ENCODE measurements at places on chromosomes 16 and 17.
A peak's percentile ranks its signal among the peaks of the same experiment; 100 is the strongest.

GRCh38 chr16:17474037-17474436 is 3.3 kb upstream of the XYLT1 start:
- DNase-seq: peak; percentile 76

DNA sequence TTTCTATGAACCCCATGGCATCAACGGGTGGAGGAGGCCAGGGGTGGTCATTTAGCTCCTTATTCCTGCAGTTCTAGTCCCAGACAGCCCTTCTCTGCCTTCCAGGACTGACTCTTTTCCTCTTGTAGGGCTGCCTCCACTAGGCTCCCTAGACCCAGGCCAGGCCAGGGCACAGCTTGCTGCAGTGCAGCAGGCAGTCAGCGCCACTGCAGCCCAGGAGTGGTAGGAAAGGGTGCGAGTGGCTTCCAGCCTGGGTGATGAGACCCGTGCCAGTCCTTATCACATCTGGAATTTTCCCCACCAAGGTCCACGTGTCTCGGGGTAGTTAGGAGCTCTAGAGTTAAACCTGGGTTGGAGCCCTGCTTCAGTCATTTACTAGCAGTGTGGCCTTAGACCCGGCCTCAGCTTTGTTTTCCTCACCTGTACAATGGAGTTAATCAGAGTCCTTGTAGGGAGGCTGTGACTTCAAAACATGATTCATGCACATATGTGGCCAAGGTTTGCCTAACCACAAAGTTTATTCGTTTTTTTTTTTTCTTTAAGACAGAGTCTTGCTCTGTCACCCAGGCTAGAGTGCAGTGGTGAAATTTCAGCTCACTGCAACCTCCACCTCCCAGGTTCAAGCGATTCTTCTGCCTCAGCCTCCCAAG is 4.7 kb downstream of the SLC5A11 start:
- DNase-seq: peak; percentile 88

DNA sequence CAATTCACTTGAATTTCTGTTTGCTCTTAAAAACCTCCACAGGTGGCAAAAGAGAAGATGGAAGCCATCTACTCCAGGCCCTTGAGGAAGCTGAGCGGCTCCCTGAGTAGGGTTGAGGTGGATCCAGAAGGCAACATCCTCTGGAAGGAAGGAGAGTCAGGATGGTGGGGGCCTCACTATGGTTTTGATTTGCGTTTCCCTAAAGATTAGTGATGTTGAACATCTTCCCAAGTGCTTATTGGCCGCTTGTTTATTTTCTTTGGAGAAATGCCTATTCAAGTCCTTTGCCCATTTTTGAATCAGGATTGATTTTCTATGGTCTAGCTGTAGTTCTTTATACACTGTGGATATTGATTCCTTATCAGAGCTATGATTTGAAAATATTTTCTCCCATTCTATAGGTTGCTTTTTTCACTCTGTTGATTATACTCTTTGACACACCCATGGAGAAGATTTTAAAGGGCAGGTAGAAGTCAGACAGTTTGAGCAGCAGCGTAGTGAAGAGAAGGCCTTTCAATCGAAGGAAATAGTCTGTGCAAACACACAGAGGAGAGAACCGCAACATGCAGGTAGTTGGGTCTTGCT is 58.6 kb downstream of the WSB1 start:
- no peak for DNase-seq

- DNase-seq: no peak
These were observed 542.6 kb downstream of the TMEM114 start for GRCh38 chr16:8047736-8048135.

- no peak for DNase-seq
These were observed 26.0 kb downstream of the TK2 start for GRCh38 chr16:66523861-66524354.

DNA sequence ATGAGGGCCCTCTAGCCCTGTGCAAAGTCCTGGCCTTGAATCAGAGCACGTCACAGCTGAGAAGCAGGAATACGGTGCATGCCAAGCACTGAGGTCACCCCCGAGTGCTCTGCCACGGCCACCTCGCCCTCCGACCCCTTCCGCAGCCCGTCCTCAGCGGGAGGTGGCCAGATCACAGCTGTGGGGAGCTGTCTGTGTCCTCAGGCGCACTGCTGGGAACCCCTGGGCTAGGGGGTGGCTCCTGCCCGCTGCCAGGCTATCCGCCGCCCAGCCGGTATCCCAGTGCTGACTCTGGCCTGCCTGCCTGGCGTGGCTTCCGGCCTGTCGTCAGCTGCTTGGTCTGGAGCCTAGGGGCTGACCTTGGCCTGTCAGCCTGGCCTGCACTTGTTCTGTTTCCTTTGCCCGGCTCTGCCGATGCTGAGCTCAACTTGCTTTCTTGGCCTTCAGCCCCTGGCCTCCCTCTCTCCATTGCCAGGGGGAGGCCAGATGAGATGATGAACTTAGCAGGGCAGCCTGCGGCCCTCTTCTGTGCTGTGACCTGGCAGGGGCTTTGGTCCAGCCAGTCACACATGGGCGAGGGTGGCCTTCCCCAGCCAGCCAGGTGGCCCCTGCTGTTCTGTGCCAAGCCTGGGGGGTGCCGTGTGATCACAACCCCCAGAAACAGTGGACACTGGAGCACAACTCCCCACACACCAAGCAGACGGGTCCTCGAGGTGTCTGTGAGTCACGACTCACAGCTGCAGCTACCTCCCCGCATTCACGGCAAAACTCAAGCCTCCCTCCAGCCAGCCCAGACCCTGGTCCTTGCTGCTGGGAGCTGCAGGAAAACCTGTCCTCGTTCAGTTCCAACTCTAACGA is 77.3 kb downstream of the ZDHHC7 start:
- DNase-seq: peak; percentile 58

DNA sequence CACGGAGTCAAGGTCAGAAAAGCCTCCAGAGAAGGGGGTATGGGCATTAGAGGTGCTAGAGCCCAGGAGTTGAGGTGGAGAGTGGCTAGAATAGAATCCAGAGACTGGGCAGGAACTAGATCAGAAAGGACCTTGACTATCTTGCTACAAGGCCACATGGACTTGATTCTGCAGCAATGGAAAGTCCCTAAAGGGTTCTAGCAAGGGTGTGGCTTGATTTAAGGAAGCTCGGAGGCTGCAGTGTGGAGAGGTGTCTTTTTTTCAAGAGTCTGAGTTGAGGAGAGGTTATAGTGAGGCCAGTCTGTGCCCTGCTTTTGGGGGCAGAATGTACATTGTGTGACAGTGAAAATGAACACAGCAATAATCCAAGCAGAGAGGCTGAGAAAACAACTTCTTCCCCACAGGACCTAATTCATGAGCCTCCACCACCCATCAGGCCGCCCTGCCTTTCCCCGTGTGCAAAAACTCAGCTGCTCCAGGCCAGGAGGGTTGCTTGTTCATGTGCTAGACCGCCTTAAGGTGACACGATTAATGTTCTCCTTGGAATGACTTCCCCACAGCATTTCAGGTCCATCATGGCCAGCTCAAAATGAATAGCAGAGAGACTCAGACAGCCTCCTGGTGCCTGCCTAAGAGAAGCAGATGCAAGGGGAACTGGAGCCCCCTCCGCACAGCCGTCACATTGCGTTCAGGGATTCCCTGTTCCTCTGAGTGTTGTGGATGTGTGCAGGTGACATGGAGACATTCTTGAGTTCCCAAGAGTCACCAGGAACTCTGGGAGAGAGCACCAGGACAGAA is 8.7 kb upstream of the BEAN1 start:
- DNase-seq: no peak

DNA sequence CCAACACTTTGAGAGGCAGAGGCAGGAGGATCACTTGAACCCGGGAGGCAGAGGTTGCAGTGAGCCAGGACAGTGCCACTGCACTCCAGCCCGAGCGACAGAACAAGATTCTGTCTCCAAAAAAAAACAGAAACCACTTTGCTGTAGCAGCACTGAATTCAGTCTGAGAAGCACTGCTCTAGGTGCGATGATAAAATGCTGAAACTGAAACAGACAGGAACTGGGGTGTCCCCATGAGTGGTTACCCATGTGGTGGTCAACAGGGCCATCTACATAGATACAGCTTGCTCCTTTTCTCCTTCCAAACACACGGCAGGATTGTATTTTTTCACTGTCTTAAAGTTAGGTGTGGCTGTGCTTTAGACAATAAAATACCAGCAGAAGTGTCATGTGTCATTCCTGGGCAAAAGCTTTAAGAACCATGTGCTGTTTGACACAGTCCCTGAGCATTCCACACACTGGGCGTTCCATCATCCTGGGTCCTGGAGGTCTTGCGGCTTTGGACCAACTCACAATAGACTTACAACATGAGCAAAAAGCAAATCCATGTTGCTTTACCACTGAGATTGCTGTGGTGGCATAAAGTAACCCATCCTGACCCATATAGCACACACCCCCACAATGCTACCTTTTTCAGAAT is 11.5 kb downstream of the GAS7 start:
- DNase-seq: no peak

DNA sequence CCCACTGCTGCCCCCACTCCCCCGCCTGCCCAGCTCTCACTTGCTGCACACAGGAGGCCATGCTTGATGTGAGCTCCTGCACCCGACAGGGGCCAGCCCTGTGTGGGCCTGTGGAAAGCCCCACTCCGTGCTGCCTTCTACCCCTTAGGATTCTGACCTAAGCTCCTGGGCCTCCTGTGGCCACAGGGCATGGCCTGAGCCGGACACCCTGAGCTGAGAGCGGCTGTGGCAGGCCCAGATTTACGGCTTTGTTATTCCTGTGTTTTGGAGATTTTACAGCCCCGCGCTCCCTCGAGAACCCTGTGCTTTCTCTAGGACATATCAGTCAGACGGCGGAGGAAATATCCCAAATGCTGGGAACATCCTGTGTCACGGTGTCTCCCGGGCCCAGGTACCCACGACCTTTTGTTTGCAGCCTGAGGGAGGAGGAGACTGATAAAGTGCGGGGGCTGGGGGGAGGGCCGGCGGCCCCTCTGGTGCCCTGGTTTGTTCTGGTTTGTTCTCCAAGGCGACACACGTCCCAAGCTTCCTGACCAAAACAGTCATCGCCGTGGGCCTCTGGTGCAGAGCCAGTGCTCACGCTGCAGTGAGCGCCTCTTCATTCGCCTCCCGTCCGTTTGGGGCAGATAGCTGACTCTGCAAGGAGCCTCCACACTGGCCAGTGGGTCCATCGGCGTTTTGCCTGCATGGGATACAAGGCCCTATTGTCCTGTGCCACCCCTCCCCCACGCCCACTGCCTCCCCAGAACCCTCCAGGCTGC is 363.4 kb downstream of the C16orf95 start:
- DNase-seq: no peak

- DNase-seq: peak; percentile 15
These were observed 143.2 kb upstream of the CDH5 start for GRCh38 chr16:66223176-66223780.

- DNase-seq: no peak
These were observed 75.9 kb downstream of the NLK start for GRCh38 chr17:28118362-28118761.

GRCh38 chr17:69878661-69879060 is 196.4 kb upstream of the KCNJ16 start:
- DNase-seq: no peak

DNA sequence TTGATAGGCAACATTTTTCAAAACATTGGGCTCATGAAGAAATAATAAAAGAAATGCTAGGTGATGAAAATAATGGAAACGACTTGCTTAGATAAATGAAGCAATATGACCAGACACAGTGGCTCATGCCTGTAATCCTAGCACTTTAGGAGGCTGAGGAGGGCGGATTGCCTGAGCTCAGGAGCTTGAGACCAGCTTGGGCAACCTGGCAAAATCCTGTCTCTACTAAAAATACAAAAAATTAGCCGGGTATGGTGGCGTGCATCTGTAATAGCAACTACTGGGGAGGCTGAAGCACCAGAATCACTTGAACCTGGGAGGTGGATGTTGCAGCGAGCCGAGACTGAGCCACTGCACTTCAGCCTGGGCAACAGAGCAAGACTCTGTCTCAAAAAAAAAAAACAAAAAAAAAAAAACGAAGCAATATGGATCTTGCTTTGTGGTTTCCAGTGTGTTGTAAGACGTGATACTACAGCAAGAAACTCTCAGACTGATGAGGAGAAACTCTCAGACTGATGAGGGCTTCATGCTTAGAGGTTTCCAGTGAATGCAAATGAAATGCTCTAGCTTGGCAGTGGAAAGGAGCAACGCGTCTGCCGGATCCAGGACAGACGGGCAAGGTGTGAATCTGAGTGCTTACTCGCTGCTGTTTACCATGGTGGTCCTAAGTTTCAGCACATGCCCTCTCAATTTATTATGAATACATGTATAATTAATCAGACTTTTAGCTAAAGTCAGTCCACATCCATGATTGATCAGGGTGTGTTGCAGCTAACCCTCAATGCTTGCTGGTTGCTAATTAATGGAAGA is 11.5 kb upstream of the IGF2BP1 start:
- DNase-seq: no peak

GRCh38 chr17:77891602-77892001 is 66.9 kb upstream of the TNRC6C start:
- no peak for DNase-seq

DNA sequence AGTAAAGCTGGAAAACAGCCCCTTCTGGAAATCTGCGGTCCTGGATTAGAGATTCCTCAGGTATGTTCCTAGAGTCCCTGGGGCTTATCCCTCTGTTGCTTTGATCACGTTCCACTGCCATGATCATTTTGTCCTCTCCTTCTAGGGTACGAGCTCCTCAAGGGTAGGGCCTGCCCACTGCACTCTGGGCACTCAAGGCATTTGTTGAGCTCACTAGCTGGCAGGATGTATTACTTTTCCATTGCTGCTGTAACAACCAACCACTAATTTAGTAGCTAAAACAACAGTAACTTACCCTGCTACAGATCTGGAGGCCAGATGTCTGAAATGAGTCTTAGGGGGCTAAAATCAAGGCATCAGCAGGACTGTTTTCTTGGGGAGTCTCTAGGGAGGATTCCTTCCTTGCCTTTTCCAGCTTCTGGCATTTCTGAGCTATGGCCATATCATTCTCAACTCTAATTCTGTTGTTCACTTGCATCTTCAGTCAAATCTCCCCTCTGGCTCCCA is 65.7 kb downstream of the ARSG start:
- DNase-seq: no peak

DNA sequence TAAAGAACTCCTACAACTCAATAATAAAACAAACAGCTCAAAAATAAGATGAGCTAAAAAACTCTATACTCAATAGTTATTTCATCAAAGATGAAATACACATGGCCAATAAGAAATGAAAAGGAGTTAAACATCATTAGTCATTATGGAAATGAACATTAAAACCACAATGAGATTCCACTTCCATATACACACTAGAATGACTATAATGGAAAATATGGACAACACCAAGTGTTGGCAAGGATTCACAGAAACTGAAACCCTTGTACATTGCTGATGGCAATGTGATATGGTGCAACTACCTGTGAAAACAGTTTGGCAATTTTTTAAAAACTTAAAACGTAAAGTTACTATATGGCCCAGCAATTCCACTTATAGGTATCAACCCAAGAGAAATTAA is 91.4 kb downstream of the GRIN2A start:
- DNase-seq: peak; percentile 91

DNA sequence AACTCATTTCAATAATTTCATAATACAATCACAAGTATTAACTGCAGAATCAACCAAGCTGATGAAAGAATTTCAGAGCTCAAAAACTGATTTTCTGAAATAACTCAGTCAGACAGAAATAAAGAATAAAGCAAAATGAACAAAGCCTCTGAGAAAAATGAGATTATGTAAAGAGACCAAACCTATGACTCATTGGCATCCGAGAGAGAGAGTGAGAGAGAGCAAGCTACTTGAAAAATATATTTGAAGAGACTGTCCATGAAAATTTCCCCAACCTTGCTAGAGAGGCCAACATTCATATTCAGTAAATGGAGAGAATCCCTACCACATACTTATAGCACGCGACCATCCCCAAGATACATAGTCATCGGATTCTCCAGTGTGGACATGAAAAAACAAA is 1376.4 kb downstream of the CDH11 start:
- no peak for DNase-seq
